Amniotic epithelial cell (primary cell): ENCODE measurements at places on chromosomes 7 and 10.

DNA sequence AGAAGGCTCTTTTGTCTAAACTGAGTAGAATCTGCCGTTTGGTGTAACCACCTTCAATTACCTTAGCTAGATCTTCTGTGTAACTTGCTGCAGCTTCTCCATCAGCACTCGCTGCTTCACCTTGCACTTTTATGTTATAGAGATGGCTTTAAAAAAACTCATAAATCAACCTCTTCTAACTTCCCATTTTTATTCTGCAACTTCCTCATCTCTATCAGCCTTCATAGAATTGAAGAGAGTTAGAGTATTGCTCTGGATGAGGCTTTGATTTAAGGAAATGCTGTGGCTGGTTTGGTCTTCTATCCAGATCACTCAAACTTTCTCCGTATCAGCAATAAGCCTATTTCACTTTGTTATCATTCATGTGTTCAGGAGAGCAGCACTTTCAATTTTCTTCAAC, 1131.9 kb upstream of the CELF2 start:
- no peak for DNase-seq

GRCh38 chr7:116172353-116172752, 38.0 kb upstream of the TES start:
- no peak for DNase-seq

DNA sequence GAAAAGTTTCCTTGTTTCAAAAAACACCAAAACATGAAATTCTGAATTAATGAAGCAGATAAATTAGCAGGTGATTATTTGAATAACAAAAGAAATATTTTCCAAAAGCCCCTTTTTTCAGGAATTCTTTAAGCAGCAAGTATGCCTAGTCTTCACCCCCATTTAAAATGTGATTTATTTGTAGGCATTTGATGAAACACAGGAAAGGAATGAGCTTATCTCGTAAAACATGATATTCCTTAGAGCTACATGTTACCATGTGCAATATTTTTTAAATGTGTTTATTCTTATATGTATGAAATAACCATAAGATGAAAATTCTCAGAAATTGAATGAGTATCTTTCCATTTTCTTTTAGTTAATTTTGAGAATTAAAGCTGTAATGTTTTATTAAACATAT, 106.1 kb downstream of the CHN2 start:
- DNase-seq: no peak

GRCh38 chr7:43362652-43363034, 220.3 kb upstream of the STK17A start:
- peak; percentile 16 for DNase-seq

- DNase-seq: no peak
These were observed 115.4 kb downstream of the WDR37 start for GRCh38 chr10:1171586-1171985.

DNA sequence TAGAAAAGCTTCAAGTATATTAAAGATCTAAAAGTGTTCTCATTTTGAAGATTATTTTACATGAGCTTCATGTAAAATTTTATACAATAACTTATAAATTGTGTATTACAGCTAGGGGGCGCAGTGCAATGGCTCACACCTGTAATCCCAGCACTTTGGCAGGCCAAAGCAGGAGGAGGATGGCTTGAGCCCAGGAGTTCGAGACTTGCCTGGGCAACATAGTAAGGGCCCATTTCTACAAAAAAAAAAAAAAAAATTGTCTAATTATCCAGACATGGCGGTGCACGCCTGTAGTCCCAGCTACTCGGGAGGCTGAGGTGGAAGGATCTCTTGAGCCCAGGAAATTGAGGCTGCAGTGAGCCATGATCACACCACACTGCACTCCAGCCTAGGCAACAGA, 16.6 kb downstream of the ACBD5 start:
- DNase-seq: peak; percentile 39

GRCh38 chr7:117435475-117436043, 8.3 kb upstream of the ASZ1 start:
- DNase-seq: no peak

DNA sequence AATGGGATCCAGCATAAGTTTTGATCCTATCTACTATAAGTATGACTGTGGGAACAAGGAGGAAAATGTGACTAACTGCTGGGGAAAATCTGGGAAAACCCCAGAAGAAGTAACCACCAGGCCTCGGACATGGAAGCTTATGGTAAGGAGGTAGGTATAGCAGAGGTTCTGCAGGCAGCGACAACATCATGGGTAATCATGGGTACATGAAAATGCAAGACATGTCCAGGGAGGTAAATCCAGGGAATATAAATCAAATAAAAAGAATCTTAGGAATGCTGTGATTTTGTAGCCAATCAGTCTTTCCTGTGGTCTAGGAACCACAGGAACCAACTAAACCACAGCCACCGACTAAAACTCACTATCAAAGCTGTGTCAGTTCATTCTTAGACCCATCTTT, 168.3 kb upstream of the NPY start:
- DNase-seq: peak; percentile 38

- DNase-seq: peak; percentile 9
These were observed 242.7 kb downstream of the KIF20B start for GRCh38 chr10:89944138-89944537.

DNA sequence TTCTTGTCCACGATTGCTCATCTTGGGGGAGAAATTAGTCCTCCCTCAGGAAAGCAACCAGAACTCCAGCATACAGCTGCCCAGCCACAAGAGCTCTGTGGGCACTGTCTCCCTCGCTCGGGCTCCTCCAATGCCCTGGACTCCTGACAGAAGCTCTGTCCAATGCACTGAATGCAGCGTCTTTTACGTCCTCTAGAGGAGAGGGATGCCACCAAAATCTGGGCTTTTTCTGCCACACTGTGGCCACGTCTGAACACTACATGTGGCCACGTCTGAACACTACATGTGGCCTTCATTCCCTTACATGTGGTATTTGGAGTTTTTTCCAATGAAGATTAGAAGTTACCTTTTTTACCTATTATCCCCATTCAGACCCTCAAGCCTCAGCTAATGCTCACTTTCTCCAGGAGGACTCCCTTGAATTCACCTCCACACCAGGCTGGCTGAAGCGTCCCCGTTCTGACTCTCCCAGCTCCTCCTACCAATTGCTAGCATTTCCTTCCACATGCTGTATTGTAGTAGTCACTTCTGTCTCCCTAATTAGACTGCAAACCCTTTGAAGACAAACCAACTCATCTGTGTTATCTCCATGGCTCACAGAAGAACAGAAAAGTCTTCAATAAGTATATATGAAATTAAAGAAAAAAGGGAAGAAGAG, 134.3 kb upstream of the PDE1C start:
- peak; percentile 30 for DNase-seq

- DNase-seq: no peak
These were observed 263.0 kb upstream of the NEBL start for GRCh38 chr10:21160116-21160515.

GRCh38 chr7:17774248-17774647, 166.0 kb downstream of the SNX13 start:
- DNase-seq: peak; percentile 93
